Thoracic aorta (tissue), 2 donors: ENCODE measurements at places on chromosomes 6 and 20.

GRCh38 chr6:163759542-163759941 is 345.0 kb downstream of the QKI start:
- no peak for DNase-seq
- H3K4me3 ChIP-seq = no peak overlapping the region
- no peaks in the 10 kb centered on the region for H3K36me3 ChIP-seq
- H3K27ac ChIP-seq = no peak overlapping the region
- H3K4me1 ChIP-seq = no peaks in the 10 kb centered on the region

DNA sequence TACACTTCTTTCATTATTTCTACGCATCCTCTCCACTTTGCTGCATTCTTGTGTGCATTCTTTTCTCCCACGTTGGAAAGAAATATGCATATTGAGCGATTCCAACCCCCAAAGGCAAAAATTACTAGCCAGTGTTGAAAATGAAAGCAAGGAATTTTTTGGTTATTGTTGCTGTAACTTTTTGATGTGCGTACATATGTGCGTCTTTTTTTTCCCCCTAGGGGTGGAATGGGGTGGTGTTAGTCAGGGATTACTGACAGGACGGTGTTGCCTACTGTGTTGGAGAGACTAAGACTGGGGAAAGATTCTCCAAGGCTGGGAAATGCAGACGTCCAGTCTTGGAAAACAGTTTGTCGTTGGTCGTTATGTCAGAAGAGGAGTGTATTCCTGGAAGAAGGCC is 44.2 kb upstream of the ESR1 start:
- H3K27me3 ChIP-seq = no peaks in the 10 kb centered on the region
- H3K4me3 ChIP-seq = peak overlapping the region; percentile 66
- peak overlapping the region; percentile 30 for H3K27ac ChIP-seq
- DNase-seq = no peak
- peaks cover 16% of the 10 kb centered on the region for H3K4me1 ChIP-seq

GRCh38 chr6:36052097-36052496 is 24.5 kb downstream of the MAPK14 start:
- no peaks in the 10 kb centered on the region for H3K27me3 ChIP-seq
- DNase-seq = no peak
- H3K36me3 ChIP-seq = no peaks in the 10 kb centered on the region
- no peak overlapping the region for H3K27ac ChIP-seq
- H3K4me3 ChIP-seq = no peak overlapping the region

DNA sequence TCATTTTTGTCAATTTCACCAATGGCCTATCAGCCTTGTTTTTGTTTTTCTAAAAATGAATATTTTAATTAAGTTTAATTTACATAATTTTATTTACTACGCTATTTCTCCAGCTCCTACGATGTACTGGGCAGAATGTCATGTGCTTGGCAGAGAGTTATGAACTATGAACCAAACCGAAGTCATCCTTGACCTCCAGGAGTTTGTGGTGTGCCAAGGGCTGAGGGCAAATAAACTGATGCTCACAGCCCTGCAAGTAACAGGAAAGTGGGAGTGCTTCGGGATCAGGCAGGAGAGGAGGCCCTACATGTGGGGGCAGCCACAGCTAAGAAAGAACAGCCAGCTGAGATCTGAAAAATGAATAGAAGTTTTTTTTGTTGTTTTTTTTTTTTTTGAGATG is 38.6 kb downstream of the ZNF217 start:
- H3K27me3 ChIP-seq = no peaks in the 10 kb centered on the region
- DNase-seq = no peak
- H3K36me3 ChIP-seq = no peaks in the 10 kb centered on the region
- H3K4me3 ChIP-seq = no peak overlapping the region
- H3K27ac ChIP-seq = no peak overlapping the region

- DNase-seq = no peak
- H3K36me3 ChIP-seq = no peaks in the 10 kb centered on the region
- H3K4me3 ChIP-seq = no peak overlapping the region
- no peaks in the 10 kb centered on the region for H3K4me1 ChIP-seq
- no peak overlapping the region for H3K27ac ChIP-seq
- H3K27me3 ChIP-seq = no peaks in the 10 kb centered on the region
Observed at GRCh38 chr20:60135276-60135675, 177.1 kb downstream of the CDH26 start.

DNA sequence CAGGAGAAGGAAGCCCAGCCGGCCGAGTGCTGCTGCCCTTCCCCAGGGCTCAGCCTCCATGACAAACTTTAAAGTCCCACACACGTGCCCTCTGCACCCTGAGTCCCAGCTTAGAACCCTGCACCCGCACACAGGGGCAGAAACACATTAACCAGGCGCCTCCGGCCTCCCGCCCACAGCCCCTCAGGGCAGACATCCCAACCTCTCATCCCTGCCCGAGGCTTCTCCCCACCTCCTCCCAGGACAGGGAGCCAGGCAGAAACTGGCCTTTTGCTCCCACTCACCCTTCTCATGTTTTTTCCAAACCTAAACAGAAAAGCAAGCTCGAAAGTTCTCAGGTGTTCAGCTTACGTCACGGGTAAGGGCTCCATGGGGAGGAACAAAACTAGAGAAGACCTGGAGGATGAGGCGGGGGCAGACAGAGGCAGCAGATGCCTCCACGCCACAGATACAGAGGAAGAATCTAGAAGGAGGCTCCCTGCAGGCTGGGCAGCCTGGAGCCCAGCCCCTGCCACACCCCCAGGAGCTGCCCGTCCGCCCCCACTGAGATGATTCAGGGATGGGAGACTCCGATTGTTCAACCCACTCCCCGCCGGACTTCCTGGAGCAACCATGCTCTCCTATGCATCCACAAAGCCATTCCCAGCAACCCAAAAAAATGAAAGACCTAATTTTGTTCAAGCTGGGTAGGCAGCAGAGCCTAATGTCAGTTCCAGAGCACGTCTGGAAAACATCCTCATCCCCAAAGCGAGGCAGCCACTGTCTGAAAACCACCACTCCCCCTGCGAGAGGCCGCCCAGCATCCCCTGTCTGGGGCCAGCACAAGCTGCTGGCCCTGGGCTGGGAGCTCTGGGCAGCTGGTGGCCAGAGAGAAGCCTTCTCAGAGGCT is 8.8 kb downstream of the KCNQ2 start:
- H3K4me1 ChIP-seq = no peaks in the 10 kb centered on the region
- no peak overlapping the region for H3K4me3 ChIP-seq
- no peak for DNase-seq
- H3K27ac ChIP-seq = no peak overlapping the region
- no peaks in the 10 kb centered on the region for H3K36me3 ChIP-seq

- peaks cover 4% of the 10 kb centered on the region for H3K4me1 ChIP-seq
- no peaks in the 10 kb centered on the region for H3K27me3 ChIP-seq
- no peaks in the 10 kb centered on the region for H3K36me3 ChIP-seq
Observed at GRCh38 chr6:16851758-16852157, 90.5 kb upstream of the ATXN1 start.

GRCh38 chr6:144885817-144886216 is 600.7 kb downstream of the UTRN start:
- H3K27ac ChIP-seq = no peak overlapping the region
- DNase-seq = no peak
- no peaks in the 10 kb centered on the region for H3K27me3 ChIP-seq
- no peak overlapping the region for H3K4me3 ChIP-seq
- H3K4me1 ChIP-seq = no peaks in the 10 kb centered on the region

DNA sequence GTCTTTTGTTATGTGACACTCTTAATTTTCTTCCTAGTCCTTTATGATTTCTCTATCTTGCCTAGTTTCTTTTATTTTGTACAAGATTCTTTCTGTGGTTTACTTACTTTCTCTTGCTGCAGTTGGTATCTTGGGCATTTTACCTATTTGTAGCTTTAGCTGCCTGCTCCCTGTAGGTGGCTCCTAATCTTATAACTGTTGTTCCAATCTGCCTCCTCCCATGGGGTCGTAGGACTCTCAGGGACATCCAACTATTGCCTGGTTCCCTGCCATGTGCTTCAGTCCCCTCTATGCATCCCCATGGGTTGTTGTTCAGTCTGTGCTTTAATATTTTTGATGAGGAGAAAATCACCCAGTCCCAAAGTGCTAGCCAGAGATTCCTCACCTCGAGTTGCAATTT is 31.4 kb downstream of the RIN2 start:
- DNase-seq = no peak
- peaks cover 23% of the 10 kb centered on the region for H3K4me1 ChIP-seq
- no peaks in the 10 kb centered on the region for H3K36me3 ChIP-seq
- no peak overlapping the region for H3K4me3 ChIP-seq

DNA sequence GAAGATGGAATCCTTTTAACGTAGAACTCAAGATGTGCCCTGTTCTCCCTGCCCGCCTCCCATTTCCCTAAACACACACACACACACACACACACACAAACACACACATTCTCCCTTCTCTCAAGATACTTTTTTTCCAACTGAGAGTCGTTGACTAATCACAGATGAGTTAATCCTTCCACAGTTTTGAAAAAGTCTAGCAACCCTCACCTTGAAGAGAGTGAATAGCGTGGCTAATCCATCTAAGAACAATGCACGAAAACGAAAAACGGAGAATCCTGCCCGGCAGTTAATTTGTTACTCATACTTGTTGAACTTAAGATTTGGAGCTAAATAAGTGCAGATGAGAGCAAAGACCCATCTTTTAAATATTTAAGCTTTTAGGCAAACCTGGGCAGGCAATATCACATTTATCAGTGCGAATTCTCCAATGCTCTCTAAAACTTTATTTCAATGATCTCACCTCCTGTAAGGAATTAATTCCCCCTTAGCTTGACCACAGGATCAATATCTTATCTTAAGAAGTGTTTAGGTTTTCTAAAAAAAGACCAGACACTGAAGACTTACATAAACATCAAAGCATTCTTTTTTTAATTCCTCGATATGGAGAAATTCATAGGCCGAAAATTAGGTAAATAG is 1.1 kb downstream of the AGPAT4 start:
- H3K4me1 ChIP-seq = peaks cover 4% of the 10 kb centered on the region
- H3K36me3 ChIP-seq = no peaks in the 10 kb centered on the region
- H3K27ac ChIP-seq = no peak overlapping the region
- DNase-seq = no peak
- no peaks in the 10 kb centered on the region for H3K27me3 ChIP-seq

- H3K4me3 ChIP-seq = peak overlapping the region; percentile 94
- no peak for DNase-seq
- peaks cover 27% of the 10 kb centered on the region for H3K4me1 ChIP-seq
Observed at GRCh38 chr20:63706027-63706695, 1.6 kb downstream of the ARFRP1 start.

DNA sequence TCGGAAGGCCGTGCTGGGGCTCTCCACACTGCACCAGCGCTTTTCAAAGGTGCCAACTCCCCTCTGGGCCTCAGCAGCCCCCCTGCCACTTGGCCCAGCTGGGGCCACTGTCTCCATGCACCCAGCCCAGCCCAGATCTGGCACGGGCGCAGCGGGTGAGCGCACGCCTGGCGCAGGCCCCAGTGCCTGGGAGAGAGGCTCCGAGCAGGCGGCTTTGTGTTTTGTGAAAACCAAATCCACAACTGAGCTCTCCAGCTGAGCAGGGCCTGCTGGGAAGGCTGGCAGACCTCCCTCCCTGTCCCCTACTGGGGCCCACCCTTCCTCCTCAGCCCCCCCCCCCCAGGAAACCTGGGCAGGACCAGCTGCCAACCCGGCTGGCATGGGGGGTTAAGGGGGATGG is 17.0 kb downstream of the MDGA1 start:
- H3K4me3 ChIP-seq = peak overlapping the region; percentile 24
- no peaks in the 10 kb centered on the region for H3K27me3 ChIP-seq
- H3K27ac ChIP-seq = peak overlapping the region; percentile 47
- no peak for DNase-seq
- peaks cover 3% of the 10 kb centered on the region for H3K4me1 ChIP-seq

- H3K4me3 ChIP-seq = no peak overlapping the region
- H3K36me3 ChIP-seq = no peaks in the 10 kb centered on the region
- H3K27me3 ChIP-seq = no peaks in the 10 kb centered on the region
- H3K27ac ChIP-seq = peak overlapping the region; percentile 91
- peaks cover 22% of the 10 kb centered on the region for H3K4me1 ChIP-seq
- peak; percentile 92 for DNase-seq
Observed at GRCh38 chr20:35768731-35769664, 2.8 kb upstream of the PHF20 start.
